GM13977 (cell line): ENCODE measurements at places on chromosomes 16 and 17.

GRCh38 chr16:73794994-73795393 lies 501.6 kb upstream of the PSMD7 start:
- DNase-seq, result no peak

DNA sequence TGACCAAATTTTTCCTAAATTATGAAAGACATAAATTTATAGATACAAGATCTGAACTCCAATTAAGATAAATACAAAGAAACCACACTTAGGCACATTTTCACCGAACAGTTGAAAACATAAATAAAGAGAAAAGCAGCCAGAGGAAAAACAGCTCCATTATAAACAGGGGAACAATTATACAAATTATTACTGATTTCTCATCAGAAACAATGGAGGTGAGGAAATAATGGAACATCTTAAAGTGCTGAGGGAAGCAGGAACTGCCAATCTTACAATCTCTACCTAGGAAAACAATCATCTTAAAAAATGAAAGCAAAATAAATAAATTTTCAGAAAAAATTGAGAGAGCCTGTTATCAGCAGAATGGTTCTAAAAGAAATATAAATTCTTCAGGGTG lies 234.4 kb upstream of the PMFBP1 start:
- no peak for DNase-seq

DNA sequence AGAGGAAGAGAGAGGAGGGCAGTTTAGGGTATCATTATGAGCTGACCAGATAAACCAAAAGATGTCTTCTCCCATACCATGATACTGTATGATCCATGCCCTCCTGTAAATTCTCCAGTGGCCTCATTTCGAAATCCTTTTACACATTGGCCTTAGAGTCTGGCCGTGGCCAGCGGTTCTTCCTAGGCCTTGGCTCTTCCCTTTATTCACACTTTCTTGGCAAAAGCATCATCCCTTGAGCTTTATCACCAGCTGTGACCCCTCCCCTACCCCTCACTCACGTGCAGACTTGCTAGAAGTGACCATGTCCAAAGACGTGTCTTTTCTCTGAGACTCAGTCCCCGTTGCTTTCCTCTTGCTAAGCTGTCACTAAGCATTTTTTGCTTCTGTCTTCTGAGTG lies 22.8 kb downstream of the KATNIP start:
- no peak for DNase-seq

GRCh38 chr16:89748921-89749320 lies 27.6 kb downstream of the ZNF276 start:
- no peak for DNase-seq

GRCh38 chr17:7864995-7865650 lies 7.3 kb downstream of the CYB5D1 start:
- no peak for DNase-seq

DNA sequence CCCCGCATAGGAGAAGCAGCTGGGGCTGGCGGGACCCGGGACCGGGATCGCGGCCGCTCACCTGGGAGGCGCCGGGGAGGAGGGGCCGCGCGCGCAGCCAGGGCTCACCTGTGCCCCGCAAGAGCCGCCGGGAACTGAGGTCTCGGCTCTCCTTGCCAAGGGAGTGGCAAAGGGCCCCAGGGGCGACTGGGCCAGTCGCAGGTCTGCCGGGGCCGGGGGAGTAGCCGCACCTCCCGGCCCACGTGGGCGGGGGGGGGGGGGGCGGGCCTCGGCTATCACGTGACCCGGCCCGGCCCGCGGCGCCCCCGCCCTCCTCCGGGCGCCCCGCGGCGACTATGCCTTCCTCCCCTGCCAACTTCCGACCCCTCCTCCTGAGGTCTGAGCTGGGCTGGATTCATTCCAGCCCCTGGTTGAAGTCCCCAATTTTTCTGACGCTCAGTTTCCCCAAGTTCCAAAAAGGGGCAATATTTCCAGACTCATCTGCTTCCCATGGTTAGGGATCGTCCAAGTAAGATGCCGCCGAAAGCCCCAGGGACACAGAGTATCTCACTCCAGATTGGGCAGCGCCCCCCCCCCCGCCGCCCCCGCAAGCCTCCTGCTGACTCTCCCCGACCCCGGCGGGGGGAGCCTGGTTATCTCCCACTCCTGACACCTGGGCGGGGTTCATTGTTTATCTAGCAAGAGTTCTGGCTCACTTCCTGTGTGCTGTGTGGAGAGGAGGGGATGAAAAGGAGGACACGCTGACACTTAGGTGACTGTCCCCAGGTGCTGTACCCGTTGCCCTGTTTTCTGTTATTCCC lies at the start of gene TMC6:
TMC6 (minus strand) TSS at position 205 of the 800 bp plus-strand sequence. CDS start 1,923 bp downstream, outside the sequence.
- DNase-seq, result peak; percentile 92

DNA sequence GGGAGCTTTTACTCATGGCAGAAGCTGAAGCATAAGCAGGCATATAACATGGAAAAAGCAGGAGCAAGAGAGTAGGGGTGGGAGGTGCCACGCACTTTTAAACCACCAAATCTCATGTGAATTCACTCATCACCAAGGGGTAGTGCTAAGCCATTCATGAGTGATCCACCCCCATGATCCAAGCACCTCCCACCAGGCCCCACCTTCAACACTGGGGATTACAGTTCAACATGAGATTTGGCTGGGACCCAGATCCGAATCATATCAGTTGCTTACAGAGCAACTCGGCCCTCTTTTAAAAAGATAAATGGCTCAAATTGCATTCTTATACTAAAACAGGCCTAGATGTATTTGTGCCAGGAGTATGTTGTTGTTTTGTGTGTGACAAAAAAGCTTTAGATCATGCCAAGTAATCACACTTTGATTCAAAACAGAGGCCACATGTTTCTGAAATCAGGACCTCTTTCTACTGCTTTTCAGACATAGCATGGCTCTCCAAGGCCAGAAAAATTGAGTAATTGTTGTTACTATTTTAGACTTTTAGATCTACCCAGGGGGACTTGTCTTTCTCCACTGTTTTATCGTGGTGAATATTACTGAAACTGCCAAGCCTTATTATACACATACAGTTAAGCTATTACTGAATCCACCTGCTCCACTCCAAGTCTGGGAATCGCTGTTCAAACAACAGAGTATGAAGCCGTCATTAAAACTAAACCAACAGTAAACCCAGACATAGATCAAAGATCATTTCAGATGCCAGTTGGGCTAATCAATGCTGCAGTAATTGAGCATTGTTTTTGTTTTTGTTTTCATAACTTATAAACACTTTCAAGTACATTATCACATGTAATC lies 163.3 kb downstream of the KCNJ2 start:
- DNase-seq, result no peak

GRCh38 chr17:32551186-32551955 lies 64.6 kb downstream of the CDK5R1 start:
- peak; percentile 66 for DNase-seq

DNA sequence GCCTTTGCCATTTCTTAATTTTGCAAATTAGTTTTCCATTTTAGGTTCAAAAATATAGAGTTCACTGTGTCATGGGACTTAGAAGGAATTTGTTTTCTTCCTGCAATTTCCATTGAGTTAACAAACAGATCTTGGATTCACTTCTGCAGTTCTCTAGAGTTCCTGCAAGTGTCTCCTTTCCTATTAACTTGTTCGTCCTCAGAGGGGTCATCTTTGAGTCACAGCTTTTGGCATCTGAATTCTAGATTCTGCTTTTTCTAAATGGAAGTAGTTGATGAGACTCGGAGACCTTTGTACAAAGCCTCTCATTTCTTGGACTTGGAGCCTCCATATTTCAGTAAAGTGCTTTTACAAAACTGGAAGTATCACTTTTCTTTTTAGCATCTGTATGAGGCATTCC lies 323.3 kb downstream of the BCAS3 start:
- no peak for DNase-seq

DNA sequence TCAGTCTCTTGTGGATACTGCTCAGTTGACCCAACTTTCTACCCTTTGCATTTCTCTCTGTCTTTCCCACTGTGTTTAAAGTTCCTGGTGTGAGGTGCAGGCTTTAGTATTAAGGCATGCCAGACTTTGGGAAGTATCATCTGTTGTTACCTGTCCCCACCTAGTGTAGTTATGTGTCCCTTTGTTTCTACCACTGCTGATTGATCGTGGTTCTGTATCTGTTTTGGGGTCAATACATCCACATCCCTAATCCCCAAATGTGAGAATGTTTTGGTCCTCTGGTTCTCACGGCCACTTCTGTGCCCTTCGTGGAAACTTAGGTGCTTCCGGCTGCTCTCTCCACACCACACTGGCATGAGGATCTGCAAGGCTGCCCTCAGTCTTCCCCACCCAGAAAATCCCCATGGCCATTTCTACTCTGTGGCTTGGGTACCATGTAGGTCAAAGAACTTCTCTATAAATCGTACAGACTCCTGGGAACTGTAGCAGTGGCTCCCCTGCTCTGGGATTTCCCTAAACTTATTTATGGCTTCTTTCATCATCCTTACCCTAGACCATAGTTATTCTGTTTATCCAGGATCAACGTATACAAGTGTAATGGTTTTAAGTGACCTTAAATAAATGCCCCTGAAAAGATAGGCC lies 443.2 kb downstream of the XYLT1 start:
- no peak for DNase-seq

DNA sequence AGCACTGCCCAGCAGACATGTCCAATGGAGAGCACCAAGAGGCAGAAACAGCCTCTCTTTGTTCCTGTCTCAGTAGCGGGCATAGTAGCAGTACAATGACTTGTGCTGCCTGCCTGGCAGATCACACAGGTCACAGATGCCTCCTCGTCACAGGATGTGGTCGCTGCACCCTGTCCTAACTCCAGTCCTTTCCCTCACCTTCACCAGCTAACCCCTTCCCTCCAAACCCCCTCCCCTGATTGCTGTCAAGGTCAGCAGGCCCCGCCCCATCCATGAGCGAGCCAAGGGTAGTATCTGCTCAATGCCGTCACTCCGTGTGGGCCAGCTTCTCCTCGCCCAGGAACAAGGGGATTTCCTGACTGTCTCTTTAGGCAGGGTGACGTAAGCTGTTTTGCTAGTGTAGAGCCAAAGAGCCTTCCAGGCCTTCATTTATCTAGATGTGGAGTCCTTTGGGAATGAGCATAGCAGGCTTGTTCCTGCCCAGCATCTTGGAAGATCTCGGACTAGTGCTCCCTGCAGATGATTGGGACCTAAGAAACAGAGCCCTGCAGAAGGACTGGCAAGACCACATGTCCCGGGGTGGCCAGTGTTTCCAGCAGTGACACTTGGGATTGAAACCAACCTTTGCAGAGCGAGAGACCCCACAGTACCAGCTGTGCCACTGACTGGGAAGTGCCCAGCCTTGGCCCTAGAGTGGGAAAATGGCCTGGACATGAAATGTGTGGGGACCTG lies 75.9 kb upstream of the TNRC6C start:
- peak; percentile 83 for DNase-seq

DNA sequence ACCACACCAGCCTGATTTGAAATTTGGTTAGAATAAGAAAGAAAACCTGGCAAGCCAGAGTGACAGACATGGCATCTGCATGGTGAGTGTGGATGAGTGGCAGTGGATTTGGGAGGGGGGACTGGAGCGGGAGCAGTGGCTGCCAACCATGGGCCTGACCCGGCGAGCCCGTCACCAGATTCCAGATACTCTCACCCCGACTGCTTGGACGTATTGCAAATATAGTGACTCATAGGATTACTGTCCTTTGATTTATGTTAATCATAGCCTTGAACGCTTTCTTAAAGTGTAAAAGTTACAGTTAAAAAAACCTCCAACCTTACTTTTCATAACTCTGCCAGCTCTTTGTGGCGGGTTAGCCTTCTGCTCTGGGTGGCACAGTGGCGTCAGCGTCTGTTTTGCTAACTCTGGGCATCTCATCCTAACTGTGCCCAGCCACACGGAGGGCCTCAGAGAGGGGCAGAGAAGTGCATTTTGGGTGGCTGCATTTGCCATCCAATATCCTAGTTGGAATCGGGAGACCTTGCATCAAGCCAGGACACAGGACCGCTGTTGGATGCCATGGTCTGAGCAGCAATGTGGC lies 26.8 kb upstream of the FOXK2 start:
- no peak for DNase-seq

DNA sequence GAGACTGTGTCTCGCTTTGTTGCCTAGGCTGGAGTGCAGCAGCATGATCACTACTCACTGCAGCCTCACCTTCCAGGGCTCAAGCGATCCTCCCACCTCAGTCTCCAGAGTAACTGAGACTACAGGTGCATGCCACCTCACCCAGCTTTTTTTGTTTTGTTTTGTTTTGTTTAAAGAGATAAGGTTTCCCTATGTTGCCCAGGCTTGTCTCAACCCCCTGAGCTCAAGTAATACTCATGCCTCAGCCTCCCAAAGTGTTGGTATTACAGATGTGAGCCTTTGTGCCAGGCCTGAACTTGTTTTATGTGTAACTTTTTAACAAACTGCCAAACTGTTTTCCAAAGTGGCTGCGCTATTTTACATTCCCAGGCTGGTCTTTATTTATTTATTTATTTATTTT lies 41.8 kb upstream of the NUDT7 start:
- DNase-seq, result no peak
